Activated CD8-positive, alpha-beta memory T cell treated with anti-CD3 and anti-CD28 coated beads for 1 hour (primary cell): ENCODE measurements at places on chromosomes 1 and 21.

DNA sequence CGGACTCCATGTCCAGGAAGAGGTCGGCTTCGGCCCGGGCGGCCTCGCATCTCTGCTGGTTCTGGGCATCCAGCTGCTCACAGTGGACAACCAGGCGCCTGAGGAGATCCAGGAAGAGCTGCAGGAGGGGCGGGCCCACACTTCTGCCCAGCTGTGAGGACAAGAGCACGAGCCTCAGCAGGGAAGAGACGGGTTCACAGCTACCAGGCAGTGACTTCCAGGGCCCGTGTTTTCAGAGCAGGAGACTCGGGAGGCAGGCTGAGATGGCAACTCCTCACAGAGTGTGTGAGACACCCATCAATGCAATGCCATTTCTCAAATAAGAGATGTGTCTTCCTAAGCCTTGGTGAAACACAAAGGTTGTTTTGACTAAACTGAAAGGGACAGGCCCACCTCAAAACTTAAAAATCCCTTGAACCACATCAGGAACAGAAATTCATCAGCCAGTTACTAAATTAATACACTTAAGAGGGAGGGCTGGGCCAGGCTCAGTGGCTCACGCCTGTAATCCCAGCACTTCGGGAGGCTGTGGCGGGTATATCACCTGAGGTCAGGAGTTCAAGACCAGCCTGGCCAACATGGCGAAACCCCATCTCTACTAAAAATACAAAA is 43.4 kb downstream of the URB1 start:
- DNase-seq, result no peak

DNA sequence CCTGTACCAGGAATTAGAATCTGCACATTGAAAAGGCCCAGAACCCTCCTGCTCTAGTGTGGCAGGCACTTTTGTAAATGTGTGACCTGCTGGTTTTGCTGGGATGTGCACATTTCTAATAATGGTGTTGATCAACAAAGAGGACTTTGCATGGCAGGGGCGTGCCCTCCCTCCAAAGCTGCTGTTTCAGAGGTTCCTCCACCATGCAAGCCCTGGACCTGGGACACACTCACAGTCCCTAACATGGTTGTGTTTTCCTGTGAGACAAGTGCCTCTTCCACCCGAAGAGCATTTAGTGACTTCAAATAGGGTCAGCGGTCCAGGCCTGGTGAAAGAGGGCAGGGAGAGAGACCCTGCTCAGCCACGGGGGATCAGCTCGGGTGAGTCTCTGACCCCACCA is 28.1 kb downstream of the TENT5C start:
- no peak for DNase-seq

GRCh38 chr21:38631676-38632075 is 133.4 kb upstream of the ERG start:
- DNase-seq, result no peak

DNA sequence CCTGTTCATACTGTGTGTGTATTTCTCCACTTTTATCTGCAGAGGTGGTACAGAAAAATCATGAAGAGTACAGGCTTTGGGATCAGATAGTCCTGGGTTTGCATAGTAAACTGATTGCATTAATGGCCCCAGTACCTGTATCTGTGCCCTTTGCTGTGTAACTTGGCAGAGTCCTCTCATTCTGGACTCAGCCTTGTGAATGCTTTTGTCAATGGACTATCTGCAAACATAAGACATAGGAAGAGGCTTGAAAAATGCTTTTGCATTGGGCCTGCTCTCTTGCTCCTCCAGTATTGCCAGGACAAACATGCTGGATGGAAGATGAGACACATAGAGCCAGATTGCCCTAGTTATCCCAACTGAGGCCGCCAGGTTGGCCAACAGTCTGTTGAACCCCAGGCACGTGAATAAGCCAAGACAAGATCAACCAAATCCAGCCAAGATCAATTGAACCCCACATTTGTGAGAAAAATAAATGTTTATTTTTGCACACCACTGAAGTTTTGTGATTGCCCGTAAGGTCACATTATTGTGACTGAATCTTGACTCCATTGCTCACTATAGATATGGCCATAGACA is 37.2 kb downstream of the ADCY10 start:
- DNase-seq, result no peak

DNA sequence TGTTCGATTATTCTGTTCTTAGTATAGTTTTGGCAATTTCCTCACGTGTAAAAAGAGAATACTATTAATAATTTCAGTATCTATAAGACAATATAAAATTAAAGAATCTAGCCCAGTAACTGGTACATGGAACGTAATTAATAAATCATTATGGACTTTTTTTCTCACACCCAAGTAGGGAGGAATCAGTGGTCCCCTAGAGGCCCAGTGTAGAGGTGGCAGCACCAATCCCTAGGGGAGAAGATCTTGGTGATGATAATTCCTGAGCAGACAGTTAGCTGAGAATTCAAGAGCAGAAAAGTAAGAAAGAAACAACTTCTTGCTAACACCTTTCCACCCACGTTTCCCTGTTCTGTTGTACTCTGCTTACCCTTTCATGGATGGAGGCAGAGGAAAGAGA is 19.7 kb upstream of the SELE start:
- no peak for DNase-seq

- DNase-seq, result no peak
Measured at GRCh38 chr1:221723018-221723847, 18.7 kb downstream of the DUSP10 start.

DNA sequence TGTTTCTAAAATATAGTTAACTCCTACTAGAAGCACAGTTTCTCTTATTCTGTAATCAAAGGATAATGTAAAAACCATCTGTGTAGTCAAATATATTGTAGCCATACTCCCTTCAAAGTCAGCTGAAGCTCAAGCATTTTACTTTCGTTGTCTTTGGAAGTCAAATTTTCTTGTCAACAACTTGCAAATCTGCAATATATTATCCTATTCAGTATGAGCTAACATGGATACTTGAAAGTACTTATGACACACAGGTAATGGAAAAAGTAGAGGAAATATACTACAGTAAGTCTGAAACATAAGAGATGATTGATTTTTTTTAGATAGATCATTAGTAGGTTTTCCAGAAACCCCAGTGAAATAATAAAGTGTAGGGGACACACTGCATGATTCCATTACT is 121.5 kb downstream of the COL24A1 start:
- no peak for DNase-seq

- DNase-seq, result no peak
Measured at GRCh38 chr1:66752000-66752592, at the start of gene DYNLT5. DYNLT5 (plus strand) TSS chr1:66752459; CDS start chr1:66754659, 2,200 bp downstream.

- DNase-seq, result no peak
Measured at GRCh38 chr1:17511188-17511587, 28.3 kb upstream of the ARHGEF10L start.

DNA sequence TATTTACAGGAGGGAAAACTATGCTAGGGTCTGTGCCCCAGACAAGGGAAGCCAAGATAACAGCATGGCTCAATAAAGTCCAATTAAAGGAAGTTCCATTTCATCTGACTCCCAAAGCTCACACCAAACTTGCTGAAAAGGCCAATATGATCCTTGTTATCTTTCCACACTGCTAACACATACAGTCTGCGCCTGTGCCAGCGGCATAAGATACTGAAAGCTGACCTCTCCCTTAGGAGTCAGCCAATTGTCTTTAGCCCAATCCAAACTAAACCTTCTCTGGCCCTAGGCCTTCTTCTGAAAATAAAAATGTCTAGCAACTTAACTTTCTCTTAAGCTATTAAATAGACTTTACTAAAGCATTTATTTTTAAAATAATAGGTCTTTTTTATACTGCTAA is 179.0 kb upstream of the PLD5 start:
- no peak for DNase-seq

- no peak for DNase-seq
Measured at GRCh38 chr1:74943046-74943445, 191.1 kb upstream of the LHX8 start.

DNA sequence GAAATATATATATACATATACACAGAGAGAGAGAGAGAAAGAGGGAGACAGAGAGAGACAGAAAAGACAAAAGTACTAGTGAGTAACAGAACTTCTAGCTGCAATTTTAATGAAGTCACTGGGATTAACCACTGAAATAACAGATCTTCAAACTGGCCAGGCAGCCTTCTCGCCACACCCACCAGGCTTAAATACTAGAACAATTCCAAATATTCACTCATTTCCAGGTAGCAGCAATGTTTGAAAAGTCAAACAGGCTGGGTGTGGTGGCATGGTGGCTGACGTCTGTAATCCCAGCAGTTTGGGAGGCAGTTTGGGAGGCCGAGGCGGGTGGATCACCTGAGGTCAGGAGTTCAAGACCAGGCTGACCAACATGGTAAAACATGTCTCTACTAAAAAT is 5.2 kb downstream of the PRDX1 start:
- DNase-seq, result no peak

GRCh38 chr1:67827688-67828087 is 5.6 kb downstream of the GNG12 start:
- no peak for DNase-seq

DNA sequence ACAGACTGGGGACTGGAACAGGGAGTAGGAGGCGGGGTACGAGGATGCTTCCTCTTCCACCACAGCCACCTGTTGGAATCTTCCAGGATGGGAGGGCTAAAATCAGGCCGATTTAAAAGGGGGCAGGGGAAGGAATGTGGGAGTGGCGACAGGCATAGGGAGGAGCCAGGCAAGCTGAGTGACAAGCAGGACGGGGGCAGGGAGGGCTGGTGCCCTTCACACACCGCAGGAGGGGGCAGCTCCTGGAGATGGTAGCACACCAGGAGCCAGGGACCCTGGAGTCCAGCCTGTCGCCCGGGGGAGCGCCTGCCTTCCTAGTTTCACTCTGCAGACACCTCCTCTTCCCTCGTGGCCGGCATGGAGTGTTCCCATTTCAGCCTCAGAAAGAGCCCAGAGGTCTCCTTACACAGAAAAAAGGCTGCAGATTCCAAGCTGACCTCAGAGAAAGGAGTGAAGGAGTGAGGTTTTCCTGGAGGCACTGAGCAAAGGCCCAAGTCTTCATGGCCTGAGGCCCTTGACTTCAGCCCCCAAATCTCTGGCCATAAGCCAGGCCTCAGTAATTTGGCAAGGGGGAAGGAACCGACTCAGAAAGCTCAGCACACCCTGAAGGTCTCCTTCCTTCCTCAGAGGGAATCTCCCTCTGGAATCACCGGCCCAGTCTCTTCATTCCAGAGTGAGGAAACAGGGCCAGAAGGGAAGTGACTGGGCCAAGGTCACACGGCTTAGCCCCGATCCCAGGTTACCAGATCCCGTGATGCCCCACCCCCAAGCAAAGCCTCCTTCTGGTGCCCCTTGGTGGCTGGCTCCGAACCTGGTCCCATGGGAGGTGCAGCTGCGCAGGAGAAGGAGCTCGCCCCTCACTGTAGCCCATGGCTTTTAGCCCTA is 8.1 kb downstream of the BLACAT1 start:
- no peak for DNase-seq

- DNase-seq, result no peak
Measured at GRCh38 chr1:156444407-156445001, 56.1 kb downstream of the MEF2D start.

GRCh38 chr1:179121159-179121938 is 39.5 kb downstream of the TOR3A start:
- no peak for DNase-seq

- no peak for DNase-seq
Measured at GRCh38 chr1:214566158-214567104, 15.0 kb upstream of the PTPN14 start.

DNA sequence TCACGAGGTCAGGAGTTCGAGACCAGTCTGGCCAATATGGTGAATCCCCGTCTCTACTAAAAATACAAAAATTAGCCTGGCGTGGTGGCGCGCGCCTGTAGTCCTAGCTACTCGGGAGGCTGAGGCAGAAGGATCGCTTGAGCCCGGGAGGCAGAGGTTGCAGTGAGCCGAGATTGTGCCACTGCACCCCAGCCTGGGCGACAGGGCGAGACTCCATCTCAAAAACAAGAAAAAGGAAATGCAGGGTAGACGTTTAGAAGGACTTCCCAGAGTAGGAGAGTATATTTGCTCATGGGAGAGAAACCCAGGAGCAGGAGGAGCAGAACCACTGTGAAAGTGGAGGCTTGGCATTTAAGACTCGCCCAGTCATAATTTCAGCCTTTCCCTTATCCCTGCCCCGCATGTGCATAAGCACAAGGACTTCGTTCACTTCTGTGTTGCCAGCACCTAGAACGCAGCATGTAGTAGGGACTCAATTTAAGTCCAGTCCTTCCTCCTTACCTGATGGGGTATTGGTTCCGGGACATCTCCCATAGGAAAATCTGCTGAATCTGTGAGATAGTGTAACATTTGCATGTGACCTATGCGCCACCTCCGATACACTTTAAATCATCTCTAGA is 5.2 kb upstream of the MEF2D start:
- no peak for DNase-seq

- DNase-seq, result no peak
Measured at GRCh38 chr1:25695771-25696311, 79.2 kb downstream of the MAN1C1 start.

DNA sequence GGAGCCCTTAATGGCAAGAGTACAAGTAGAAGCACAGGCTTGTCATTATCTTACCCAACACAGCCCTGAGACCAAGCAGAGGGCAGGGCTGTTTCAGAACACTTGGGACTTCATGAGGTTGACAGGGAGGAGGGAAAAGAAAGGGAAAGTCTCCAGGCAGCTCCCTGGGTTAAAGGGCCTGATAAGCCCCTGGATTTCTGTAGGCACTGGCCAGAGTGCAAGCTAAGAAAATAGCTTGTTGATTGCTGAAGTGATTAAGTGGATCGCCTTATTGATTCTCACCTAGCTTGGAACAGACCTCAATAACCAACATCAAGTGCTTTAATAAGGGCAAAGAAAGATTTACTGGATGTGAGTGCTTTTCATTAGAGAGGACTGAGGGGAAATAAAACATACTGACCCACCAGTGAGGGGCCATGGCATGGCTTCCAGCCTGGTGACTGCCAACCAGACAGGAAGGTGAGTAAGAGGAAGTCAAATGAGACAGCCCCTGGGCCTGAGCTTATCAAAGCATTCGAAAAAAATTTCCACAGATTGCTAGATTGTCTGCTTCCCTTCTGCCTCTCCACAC is 121.4 kb upstream of the NFIA start:
- DNase-seq, result no peak

DNA sequence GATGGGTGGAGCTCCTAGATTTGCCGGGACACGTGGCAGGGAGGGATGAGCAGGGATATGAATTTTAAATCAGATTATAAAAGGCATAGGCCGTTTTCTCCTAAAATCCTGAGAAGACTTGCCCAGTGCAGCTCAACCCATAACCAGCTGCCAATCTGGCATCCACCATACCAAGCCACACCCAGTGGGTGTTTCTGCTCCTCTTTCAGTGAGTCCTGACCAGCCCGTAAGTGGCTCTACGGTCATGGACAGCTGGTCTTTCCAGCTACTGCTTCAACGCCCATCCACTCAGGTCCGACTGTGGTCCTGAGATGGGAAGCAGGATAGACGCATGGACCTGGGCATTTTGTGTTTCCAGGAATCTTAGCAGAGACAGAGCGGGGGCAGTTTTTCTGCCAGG is 107.2 kb downstream of the LAMC2 start:
- DNase-seq, result no peak

DNA sequence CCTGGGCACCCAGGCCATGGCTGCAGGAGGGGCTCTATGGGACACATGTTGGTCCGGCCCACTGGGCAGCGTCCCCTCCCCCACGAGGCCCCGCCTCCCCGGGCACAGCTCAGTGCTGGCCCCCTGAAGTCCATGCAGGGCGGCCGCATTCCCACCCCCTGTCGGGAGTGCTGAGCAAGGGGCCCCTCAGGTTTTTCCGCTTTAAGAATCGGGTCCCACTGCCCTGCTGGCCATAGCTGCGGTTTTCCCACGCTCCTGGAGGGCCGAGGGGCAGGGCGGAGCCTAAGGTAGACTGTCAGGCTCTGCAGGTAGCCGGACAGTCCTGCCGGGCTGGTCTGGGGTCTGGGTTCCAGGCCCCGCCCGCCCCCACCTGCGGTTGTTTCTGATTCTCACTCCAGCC is 43.5 kb upstream of the CCDC27 start:
- DNase-seq, result no peak
